ENCODE measurements at places on chromosomes 4 and X.

DNA sequence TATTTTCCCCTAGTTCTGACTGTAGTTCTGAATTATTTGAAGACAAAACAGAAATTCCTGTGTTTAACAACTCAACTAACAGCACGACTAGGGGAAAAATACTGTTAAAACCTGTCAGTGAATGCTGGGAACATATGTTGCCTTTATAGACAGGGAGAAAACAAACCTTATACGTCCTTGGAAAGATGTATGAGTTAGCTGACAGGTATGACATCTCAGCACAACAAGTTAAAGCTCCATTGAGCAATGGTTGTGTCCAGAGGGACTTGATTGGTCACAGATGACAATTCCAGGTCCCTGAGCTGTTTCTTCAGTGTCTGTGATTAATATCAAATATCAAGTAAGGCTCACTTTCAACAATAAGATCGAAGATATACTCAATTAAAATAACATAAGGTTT is 58.2 kb upstream of the DDIT4L start:
- no peaks in the 10 kb centered on the region for H3K27me3 ChIP-seq
- H3K4me3 ChIP-seq, result no peak overlapping the region
- H3K4me1 ChIP-seq, result no peaks in the 10 kb centered on the region
- no peak overlapping the region for H3K27ac ChIP-seq
- DNase-seq, result no peak

DNA sequence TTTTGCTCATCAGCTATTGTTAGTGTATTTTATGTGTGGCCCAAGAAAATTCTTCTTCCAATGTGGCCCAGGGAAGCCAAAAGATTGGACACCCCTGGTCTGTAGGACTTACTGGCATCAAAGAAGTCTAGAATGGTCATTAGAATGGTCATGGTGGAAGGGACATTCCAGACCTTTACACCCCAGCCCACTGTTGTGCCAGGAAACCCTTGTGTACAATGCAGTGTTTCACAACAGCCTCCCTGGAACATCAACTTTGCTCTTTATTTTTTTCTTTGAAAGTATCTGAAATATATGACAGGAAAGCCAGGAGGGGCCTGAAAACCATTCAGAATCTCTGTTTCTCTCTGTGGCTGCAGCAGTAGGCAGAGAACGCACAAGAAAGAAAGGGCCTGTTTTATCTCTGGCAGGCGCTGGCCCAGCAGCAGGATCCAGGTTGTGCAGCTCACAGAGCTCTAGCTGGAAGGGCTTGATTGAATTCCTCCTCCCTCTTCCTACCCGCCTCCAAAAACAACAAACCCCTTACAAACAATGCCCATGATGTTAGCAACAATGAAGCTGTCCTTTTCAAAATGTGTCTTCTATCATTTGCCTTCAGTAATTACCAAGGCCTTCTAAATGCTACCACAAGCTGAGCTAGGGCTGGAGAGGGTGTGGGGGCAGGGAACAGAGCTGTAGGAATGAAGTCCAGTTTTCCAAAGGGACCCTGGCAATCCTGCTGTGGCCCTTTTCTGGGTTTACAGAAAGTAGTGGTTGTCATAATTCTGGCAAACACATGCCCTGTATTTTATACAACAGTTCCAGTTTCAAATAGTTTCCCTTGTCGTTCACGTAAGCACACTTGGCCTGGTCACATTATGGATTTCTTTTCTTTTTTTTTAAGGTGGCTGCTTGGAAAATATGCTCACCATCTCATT is 32.3 kb upstream of the TFDP3 start:
- no peaks in the 10 kb centered on the region for H3K36me3 ChIP-seq
- DNase-seq, result no peak
- H3K27ac ChIP-seq, result no peak overlapping the region
- no peaks in the 10 kb centered on the region for H3K27me3 ChIP-seq
- H3K4me1 ChIP-seq, result no peaks in the 10 kb centered on the region

DNA sequence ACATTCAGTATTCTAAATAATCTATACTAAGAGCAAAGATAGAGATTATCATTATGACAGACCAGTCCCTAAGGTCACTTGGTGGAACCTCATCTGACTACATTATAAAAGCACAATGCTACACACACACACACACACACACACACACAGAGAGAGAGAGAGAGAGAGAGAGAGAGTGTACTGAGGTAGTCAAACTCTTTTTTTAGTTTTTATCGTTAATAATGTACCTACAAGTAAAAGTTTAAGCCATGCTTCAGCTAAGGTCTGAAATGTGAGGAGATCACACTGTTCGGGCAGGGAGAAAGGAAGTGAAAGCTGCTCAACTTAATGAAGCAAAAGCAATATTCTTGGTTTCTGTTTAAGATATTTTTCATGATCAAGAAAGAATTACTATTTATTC is 75.8 kb upstream of the CCDC160 start:
- no peak overlapping the region for H3K4me3 ChIP-seq
- no peaks in the 10 kb centered on the region for H3K27me3 ChIP-seq
- H3K27ac ChIP-seq, result no peak overlapping the region

DNA sequence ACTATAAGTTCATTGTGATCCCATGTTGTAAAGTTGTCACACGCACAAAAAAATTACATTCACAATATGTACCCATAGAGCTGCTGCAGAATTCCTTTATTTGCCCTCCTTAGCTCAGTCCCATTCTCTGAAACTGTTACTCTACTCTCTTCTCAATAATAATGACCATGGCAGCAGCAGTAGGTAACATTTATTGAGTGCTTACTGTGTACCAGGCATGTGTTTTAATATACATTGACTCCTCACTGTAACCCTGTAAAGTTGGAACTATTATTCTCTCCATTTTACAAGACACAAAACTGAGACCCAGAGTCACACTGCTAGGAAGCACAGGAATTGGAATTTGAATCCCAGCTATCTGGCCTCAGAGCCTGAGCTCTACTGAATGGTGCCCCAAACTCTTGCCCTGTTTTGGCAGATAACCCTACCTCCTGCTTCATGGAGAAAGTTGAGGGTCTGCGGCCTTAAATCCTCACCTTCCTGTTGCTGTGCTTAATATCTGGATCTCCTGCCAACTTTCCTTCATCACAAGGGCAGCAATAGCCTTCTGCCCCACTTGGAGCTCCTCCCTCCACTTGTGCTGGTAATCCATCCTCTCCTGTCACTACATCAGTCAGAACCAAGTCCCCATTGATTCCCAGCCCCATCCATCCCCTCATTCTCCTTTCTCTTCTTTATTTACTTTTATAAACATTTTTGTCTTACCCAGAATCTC is 20.8 kb downstream of the GK start:
- H3K4me1 ChIP-seq, result no peaks in the 10 kb centered on the region
- H3K36me3 ChIP-seq, result no peaks in the 10 kb centered on the region
- no peak overlapping the region for H3K27ac ChIP-seq

DNA sequence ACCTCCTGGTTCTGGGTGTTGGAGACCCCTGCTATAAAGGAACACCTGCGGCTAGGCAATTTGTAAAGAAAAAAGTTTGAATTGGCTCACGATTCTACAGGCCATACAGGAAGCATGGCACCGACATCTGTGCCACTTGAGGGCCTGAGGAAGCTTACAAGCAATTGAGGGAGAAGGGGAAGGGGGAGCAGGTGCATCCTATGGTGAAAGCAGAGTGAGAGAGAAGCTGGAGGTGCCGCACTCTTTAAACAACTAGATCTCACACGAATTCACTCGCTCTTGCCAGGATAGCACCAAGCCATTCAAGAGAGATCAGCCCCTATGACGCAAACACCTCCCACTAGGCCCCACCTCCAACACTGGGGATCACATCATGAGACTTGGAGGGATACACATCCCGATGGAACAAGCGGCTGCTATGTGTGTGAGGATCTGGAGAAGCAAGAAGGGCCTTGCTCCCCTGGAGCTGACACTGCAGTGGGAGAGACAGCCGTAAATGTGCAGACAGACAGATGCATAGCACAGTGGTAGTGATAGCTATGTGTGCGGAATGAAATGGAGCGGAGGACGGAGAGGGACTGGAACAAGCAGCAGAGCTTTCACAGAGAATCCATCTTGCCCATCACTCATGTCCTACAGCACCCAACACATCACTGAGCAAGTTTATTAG is 60.7 kb upstream of the HELT start:
- no peaks in the 10 kb centered on the region for H3K27me3 ChIP-seq
- DNase-seq, result no peak
- H3K4me1 ChIP-seq, result no peaks in the 10 kb centered on the region
- no peak overlapping the region for H3K27ac ChIP-seq

- H3K4me3 ChIP-seq, result no peak overlapping the region
- DNase-seq, result no peak
- no peak overlapping the region for H3K27ac ChIP-seq
- H3K36me3 ChIP-seq, result no peaks in the 10 kb centered on the region
- no peaks in the 10 kb centered on the region for H3K27me3 ChIP-seq
- H3K4me1 ChIP-seq, result no peaks in the 10 kb centered on the region
These were observed 32.4 kb downstream of the PPM1K start for GRCh38 chr4:88251924-88252323.

DNA sequence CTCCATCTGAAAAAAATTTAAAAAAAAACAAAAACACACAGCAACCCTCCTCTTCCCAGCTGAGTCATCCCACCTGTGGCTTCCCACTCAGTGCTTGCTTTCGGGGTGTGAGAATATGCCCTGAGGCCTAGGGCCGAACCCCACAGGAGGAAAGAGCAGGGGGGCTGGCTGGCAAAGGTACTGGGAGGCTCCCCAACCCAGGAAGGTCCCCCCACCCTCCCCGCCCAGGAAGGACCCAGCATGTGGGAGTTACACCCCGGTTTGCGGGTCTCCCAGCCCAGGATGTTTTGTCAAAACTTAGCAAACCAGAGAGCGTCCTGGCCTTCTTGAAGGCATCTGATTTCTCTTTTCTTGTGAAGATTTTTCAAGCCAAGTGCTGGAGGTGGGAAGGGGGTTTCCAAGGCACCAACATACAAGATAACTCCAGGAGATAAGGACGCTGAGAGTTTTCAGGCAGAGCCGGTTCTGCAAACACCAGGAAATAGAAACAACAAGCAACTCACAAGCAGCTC is 25.7 kb upstream of the CSF2RA start:
- no peaks in the 10 kb centered on the region for H3K36me3 ChIP-seq
- H3K4me1 ChIP-seq, result no peaks in the 10 kb centered on the region
- H3K4me3 ChIP-seq, result no peak overlapping the region

DNA sequence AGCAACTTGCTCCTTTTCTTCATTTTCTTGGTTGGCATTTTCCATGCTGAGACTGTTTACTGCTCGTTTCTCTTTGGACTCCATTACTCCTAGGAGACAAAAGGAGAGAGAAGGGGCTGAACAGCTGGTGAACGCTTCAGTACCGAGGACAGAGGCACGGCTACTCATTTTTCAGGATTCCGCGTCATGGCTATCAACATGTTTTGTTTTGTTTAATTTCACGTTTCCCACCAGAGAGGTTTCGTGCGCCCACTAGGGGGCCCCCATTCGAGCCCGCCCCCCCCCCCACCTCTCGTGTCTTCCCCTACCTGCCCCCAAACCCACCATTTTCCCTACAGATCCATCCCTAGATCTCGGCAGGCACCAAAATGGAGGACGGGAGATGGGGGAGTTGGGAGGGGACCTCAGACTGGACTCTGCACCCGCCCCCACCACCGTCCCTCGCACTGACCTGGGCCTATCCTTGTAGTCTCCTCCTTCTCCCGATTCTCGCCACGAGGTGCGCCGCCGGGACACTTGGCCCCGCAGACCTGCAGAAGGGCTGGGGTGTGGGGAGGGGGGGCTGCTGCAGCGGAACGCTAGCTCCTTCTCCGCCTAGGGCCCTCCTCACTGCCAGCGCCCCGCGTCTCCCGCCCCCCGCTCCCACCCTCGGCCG is 653 bp downstream of the BEX1 start:
- no peaks in the 10 kb centered on the region for H3K36me3 ChIP-seq
- no peak overlapping the region for H3K4me3 ChIP-seq
- no peak overlapping the region for H3K27ac ChIP-seq
- no peaks in the 10 kb centered on the region for H3K4me1 ChIP-seq
- no peak for DNase-seq

DNA sequence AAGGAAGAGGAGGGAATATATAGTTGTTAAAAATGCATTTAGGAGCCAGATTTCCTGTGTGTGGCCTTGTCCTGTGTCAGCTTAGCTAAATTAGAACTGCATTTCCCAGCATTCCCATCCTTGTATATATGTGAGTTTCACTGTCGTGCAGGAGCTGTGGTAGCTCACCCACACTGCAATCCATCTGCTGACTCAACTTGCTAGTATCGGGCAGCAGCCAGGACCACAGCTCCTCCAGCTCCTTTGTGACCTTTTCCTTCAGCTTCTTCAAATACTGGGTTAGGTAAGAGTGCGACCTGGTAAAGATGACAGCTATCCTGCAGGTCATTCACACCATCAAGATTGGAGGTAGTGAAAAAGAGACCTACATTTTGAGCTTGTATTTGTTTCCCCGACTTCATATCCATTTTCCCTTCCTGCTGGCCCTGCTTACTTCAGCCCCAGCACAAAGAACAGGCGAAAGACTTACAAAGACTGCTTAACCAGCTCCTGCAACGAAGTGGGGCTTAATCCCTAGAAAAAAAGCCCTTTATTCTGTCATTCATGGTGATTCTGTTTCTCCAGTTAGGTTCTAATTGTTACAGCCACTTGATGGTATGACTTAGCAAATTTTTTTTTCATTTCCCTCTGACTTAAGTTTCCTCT is 11.4 kb downstream of the ASIC5 start:
- no peaks in the 10 kb centered on the region for H3K27me3 ChIP-seq
- no peak for DNase-seq
- no peak overlapping the region for H3K27ac ChIP-seq
- H3K4me1 ChIP-seq, result no peaks in the 10 kb centered on the region
- no peaks in the 10 kb centered on the region for H3K36me3 ChIP-seq
- H3K4me3 ChIP-seq, result no peak overlapping the region

GRCh38 chr4:8409264-8410065 is 31.1 kb downstream of the ACOX3 start:
- H3K4me3 ChIP-seq, result no peak overlapping the region
- H3K36me3 ChIP-seq, result peaks cover 1% of the 10 kb centered on the region
- no peak overlapping the region for H3K27ac ChIP-seq
- no peaks in the 10 kb centered on the region for H3K27me3 ChIP-seq

DNA sequence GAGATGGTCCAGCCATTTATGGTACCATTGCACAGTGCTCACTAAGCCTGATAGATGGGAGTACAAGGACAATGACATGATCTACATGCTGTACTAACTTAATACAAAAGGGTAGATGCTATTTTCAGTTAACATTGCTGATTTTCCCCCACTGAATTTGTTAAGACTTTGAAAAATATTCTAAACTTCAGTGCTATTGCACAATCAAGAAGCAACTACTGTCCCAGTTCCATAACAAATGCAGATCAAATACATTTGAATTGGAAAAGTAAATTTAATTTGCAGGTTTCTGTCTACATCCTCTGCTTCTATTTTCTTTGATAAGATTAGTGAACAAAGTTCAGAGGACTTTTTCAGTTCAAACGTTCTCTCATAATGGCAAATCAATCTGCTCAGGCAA is 366.8 kb upstream of the FGF13 start:
- H3K4me1 ChIP-seq, result no peaks in the 10 kb centered on the region
- no peak overlapping the region for H3K27ac ChIP-seq
- H3K27me3 ChIP-seq, result no peaks in the 10 kb centered on the region
- H3K36me3 ChIP-seq, result no peaks in the 10 kb centered on the region
- no peak for DNase-seq

DNA sequence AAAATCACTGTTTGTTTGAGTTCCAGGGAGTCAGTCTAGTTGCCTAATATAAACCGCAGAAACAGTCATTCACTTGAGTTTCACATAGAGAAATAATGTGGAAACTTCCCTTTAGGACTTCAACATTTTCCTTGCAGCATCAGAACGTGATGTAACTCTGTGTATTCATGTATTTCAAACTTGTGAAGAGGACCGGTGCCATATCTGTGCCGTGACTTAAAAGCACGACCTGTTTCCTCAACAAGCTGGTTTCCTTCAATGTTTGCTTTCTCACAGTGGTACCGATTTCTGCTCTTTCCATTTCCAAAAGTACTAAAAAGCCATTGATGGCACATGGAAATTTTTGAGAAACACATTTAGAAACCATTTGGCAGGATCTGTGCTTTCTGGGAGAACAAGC is 166.6 kb upstream of the RAPGEF2 start:
- DNase-seq, result no peak
- H3K4me3 ChIP-seq, result no peak overlapping the region
- H3K27ac ChIP-seq, result no peak overlapping the region
- no peaks in the 10 kb centered on the region for H3K4me1 ChIP-seq
- H3K36me3 ChIP-seq, result no peaks in the 10 kb centered on the region
- no peaks in the 10 kb centered on the region for H3K27me3 ChIP-seq

Measured in naive thymus-derived CD4-positive, alpha-beta T cell (primary cell).